Breast epithelium (tissue), 4 donors: ENCODE measurements at places on chromosomes 7 and 10. TPM values are rescaled to one million over a fixed set of nuclear protein-coding genes. Genes with fewer than 3 reads are reported as not detected.

GRCh38 chr7:96861-97260 lies 95.5 kb upstream of the FAM20C start:
- no peak overlapping the region for H3K27ac ChIP-seq
- no peak overlapping the region for H3K4me3 ChIP-seq
- no peak for DNase-seq
- no peaks in the 10 kb centered on the region for H3K36me3 ChIP-seq
- H3K27me3 ChIP-seq, result no peaks in the 10 kb centered on the region
- no peaks in the 10 kb centered on the region for H3K4me1 ChIP-seq

DNA sequence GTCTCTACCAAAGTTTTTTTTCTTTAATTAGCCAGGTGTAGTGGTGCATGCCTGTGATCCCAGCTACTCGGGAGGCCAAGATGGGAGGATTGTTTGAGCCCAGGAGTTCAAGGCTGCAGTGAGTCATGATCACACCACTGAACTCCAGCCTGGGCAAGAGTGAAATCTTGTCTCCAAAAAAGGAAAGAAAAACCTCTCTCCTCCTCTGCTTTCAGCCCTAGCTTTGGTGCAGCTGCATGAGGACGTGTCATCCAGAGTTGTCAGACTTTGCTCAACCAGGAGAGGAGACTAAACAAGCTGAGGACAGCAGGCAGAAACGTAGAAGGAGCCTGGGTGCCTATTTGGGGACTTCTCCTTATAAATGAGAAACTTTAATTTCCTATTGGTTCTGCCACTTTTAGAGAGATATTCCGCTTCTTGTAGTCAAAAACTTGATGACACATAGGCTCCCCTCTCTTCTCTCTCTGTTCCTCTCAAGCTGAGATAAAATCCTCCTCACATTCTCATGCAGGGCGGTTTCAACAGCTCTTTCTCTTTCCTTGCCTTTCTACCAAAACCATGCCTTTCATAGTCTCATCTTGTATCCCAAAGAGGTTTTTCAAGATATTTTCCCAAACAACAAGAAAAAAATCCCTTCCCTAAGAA lies 205.4 kb downstream of the ARHGAP12 start:
- H3K27me3 ChIP-seq, result no peaks in the 10 kb centered on the region
- H3K4me1 ChIP-seq, result no peaks in the 10 kb centered on the region
- H3K36me3 ChIP-seq, result no peaks in the 10 kb centered on the region
- no peak for DNase-seq
- H3K4me3 ChIP-seq, result no peak overlapping the region

The NEUROD6 gene
- not detected for total RNA-seq

The FAM20C gene
- 30.7 TPM for total RNA-seq
